NCI-H1048 (cell line): ENCODE measurements at places on chromosomes 12 and 14.

- no peak for DNase-seq
These were observed 25.7 kb downstream of the KLRK1 start for GRCh38 chr12:10363914-10364814.

GRCh38 chr12:68482660-68483059 lies 128.0 kb upstream of the RAP1B start:
- DNase-seq: no peak

- no peak for DNase-seq
These were observed 52.9 kb downstream of the PEBP1 start for GRCh38 chr12:118188690-118189371.

DNA sequence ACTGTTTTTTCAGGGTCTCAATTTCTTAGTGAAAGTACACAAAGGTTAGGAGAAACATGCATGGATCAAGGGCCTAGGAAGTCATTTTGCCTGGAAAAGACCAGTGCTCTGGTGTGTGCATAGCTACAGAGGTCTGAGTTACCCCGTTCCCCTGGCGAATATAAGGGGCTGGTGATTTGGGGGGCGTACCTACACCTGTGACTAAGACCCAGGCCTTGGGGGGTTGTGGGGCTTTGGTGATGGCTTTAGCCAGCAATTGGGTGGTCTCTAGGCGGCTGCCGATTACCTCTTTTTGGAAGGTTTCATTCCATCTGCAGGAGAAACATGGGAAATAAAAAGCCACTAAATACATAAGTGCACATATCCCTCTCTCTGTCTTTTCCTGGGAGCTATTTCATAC lies 1.1 kb downstream of the SDR39U1 start:
- no peak for DNase-seq

DNA sequence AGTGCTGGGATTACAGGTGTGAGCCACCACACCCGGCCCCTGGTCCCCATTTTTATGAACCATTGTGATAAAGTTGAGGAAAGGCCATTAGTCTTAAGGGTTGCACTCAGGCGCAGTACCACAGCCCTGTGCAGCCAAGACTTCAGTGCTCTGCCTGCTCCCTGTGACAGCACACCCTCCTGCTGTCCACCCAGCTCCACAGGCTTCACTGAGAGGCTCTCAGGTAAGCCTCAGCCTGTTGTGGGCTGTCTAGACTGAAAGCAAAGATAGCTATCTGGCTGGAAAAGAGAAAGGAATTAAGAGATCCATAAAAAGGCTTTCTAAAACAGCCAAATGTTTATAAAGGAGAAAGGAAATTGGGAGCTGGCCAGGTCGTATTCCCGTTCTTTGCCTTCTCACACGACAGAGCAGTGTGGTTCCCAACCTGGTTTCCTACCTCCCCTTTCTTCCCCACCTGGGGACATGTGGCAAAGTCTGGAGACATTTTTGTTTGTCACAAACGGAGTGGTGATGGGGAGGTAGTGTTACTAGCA lies 19.1 kb upstream of the DNM1L start:
- DNase-seq: no peak

- no peak for DNase-seq
These were observed 488.9 kb downstream of the PCNX1 start for GRCh38 chr14:71396050-71396677.

DNA sequence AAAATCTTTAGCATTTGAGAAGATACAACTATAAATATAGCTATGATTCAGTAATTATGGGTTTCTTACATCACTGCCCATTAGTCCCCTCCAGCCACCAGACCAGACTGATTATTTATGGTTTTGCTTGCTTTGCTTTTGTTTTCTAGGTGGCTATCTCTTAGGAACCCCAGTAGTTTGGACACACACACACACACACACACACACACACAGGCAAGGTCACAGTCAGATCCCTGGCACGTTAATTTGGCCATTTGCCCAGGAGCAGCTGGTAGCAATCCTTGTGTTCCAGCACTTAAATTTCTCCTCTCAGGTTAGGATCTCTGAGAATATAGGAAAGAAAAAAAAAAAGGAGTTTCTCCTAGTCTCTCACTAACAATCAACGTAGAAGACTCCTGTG lies 90.2 kb upstream of the RESF1 start:
- no peak for DNase-seq

- DNase-seq: no peak
These were observed 156.4 kb downstream of the SYT1 start for GRCh38 chr12:79021021-79021420.

- DNase-seq: no peak
These were observed 2.7 kb downstream of the OTX2 start for GRCh38 chr14:56807386-56808109.

DNA sequence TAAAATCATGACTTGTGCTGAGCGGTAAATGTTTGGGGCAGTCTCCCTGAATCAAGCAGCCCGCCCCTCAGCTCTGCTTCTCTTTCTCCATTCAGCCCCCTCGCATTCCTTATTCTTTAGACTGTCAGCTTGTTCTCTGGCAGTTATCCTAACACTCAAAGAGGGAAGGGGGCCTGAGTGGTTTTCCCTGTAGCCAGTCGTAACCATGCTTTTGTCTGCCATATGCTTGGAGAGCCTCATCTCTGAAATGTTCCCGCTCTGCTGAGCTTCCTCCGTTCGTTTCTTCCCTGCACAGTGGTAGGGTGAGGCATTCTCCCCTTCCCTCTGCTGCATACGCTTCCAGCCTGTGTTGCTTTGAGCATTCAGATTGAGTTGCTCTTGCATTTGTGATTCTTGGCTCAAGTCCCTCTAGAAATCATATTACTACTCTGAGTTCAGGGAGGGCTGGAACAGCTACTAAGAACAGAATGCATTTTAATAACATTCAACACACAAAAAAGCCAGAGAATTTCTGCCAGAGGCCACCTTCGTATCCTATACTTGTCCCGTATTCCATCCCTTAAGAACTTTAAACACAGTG lies 119.7 kb downstream of the FBXL14 start:
- no peak for DNase-seq

GRCh38 chr14:53620317-53620716 lies 336.3 kb downstream of the BMP4 start:
- DNase-seq: no peak

- no peak for DNase-seq
These were observed 1.4 kb upstream of the HSP90AA1 start for GRCh38 chr14:102088012-102088792.

DNA sequence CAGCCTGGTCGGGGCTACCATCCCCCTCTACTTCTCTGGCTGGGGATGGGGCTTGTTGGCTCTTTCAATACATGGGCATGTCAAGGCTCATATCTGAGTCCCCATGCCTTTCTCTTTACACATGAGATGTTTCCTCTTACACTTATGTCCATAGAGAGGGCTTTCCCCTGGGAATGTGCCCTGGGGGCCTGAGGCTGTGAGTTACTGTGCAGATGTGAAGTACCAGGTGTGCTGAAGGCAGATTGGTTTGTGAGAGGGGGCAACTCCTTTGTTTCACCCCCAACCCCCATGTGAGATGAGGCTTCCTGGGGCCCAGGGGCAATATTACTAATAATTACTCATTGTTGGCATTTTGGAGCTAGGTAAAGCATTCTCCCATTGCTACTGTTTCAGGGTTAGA lies 32.8 kb downstream of the NRXN3 start:
- DNase-seq: no peak

DNA sequence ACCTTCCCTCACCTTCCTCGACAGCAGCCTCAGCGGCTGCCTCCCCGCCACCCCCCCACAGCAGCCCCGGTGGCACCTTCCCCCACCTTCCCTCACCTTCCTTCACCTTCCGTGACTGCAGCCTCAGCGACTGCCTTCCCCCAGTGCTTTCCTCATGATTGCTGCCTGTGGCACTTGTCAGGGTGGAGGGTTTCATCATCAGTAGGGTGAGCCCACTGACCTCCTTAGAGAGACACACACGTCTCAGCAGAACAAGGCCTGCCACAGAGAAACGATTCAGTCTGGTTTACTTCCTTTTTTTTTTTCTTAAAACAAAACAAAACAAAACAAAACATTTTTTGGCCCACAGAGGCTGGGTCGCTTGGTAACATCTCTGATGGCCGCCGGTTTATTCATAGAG lies 75.0 kb downstream of the EP400 start:
- DNase-seq: no peak
